ENCODE measurements at places on chromosomes 2 and 18.

DNA sequence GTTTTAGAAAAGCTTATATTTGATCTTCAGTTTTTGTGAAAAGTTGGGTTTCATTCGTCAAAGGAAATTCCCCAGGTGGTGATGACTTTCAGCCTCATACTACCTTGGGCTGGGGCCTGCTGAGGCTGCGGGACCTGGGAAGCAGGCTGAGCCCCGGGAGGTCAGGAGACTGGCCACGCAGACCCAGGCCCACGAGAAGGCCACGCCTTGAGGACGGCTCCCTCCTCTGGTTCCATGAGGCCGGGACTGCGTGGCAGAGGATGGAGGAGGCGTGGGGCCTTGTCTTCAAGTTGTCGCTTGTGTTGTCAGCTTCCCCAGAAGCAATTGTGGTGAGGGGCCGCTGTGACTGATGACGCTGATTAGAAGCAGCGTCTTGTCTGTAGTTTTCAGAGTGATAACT lies 11.8 kb downstream of the CNDP2 start:
- no peak for DNase-seq

GRCh38 chr18:6810191-6810590 lies 80.7 kb downstream of the ARHGAP28 start:
- DNase-seq, result no peak

GRCh38 chr2:45541450-45541849 lies 69.6 kb downstream of the SRBD1 start:
- no peak for DNase-seq

- DNase-seq, result no peak
Measured at GRCh38 chr2:10868465-10869314, 43.0 kb upstream of the KCNF1 start.
